ENCODE measurements at places on chromosomes 2 and 18. TPM values are rescaled to one million over a fixed set of nuclear protein-coding genes. Genes with fewer than 3 reads are reported as not detected.

Gene PECR
- 36.3 TPM for polyA plus RNA-seq

Gene NEU4
- 1.6 TPM for polyA plus RNA-seq

Gene SIX3
- not detected for polyA plus RNA-seq

Gene FEV
- polyA plus RNA-seq = not detected

Gene SLC5A7
- polyA plus RNA-seq = 0.84 TPM

DNA sequence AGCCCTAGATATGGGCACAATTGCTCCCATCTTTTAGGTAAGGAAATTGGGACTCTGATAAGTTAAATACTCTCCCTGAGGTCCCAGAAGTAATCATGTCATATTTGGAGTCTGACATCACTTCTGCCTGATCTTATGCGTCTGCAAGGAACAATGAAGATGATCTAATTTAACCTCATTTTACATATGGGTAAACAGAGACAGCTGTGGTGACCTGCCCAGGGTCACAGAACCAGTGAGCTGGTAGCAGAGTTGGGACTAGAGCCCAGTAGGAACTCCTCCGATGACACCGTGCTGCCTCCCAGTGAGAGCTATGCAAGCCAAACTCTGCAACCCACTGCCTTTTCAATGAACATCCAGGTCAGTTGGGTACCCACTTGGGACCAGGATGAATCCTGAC is 17.8 kb downstream of the CTAGE1 start:
- no peak for DNase-seq

GRCh38 chr18:57438743-57439608 is 3.8 kb downstream of the ONECUT2 start:
- DNase-seq = no peak

GRCh38 chr18:9380101-9380500 is 45.5 kb downstream of the TWSG1 start:
- DNase-seq = peak; percentile 1

DNA sequence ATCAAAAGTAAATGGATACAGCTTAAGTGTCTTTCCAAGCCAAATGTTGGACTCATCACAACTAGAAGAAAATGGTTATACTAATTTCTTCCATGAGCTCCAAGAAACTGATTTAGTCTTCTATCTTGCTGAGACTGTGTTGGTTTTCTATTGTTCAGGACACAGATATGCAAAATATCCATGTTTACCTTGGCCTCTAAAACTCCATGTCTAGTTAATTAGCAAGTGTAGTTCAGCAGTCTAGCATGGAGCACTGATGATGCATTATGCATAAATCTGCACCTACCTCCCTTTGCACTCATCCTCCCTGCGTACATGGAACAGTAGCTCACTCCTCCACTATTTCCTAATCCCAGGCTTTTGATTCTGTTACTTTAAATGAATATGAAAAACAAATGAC is 731.4 kb upstream of the CHAC2 start:
- no peak for DNase-seq

DNA sequence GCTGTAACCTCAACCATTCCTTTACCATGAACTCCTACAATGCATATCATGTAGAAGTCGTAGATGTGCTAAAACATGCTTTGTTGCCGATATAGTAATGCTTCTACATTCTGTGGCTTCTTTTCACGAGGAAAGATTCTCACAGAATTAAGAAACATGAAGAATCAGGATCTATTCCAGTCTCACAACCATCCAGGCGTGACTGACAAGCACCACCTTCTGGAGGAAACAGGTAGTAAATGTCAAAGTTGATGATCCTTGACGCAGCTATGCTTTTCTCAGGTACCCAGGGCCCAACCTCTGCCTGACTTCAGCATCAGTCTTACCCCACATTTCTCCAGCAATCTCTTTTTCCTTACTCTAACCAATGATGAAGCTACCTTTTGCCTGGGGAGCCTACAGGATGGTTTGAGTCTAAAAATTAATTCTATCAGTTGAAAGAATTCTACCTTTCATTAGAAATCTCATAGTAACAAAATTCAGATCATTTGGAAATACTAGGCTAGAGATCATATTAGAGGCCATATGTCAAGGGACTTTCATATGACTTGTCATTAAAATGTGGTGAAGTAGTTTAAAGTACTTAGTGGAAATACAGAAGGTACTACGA is 123.3 kb upstream of the RND3 start:
- no peak for DNase-seq
